ENCODE measurements at places on chromosomes 11 and 22. TPM values are rescaled to one million over a fixed set of nuclear protein-coding genes. Genes with fewer than 3 reads are reported as not detected.

DNA sequence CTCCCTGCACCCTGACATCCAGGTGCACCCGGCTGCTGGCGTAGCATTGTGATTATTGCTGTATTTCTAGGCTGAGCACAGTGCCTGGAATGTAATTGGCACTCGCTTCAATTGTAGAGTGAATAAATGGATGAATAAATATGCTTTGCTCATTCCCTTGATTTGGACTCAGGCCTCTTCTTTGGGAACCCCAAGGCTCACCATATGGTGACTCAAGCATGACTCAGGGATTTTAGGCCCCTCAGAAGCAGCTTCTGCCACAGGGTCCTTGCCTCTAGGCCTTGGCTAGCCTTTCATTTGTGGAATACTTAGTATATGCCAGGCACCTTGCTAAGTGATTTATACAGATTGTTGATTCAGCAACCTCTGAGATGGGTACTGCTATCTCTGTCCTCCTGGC is 78.9 kb downstream of the GRIK4 start:
- no peaks in the 10 kb centered on the region for H3K27me3 ChIP-seq
- no peaks in the 10 kb centered on the region for H3K36me3 ChIP-seq
- DNase-seq, result no peak
- H3K4me1 ChIP-seq, result no peaks in the 10 kb centered on the region

SIAE gene
- total RNA-seq, result 34.6 TPM

GRCh38 chr22:45535290-45535689 is 32.6 kb downstream of the FBLN1 start:
- H3K4me1 ChIP-seq, result no peaks in the 10 kb centered on the region
- DNase-seq, result no peak
- H3K27ac ChIP-seq, result no peak overlapping the region
- H3K27me3 ChIP-seq, result no peaks in the 10 kb centered on the region

ANKK1 gene
- 0.09 TPM for total RNA-seq

Data from left lung (tissue), 14 donors.